C1 segment of cervical spinal cord (tissue), 14 donors: ENCODE measurements at places on chromosomes 6 and 20.

- no peak for DNase-seq
These were observed 86.2 kb downstream of the PLEKHG1 start for GRCh38 chr6:150685860-150686259.

DNA sequence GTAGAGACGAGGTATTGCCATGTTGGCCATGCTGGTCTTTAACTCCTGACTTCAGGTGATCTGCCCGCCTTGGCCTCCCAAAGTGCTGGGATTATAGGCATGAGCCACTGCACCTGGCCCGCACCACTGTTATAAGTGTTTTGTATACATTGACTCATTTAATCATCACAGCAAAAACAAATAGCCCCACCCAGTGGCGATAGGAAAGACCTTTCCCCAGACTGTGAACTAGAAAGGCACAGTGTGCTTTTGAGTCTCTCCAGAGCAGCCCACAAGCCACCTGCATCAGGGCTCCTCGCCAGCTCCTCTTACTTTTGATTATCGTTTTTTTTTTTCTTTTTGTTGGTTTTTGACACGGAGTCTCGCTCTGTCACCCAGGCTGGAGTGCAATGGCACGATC lies 27.9 kb upstream of the ZFP64 start:
- DNase-seq, result no peak

GRCh38 chr20:8671370-8671961 lies 397.4 kb upstream of the PLCB4 start:
- DNase-seq, result no peak

DNA sequence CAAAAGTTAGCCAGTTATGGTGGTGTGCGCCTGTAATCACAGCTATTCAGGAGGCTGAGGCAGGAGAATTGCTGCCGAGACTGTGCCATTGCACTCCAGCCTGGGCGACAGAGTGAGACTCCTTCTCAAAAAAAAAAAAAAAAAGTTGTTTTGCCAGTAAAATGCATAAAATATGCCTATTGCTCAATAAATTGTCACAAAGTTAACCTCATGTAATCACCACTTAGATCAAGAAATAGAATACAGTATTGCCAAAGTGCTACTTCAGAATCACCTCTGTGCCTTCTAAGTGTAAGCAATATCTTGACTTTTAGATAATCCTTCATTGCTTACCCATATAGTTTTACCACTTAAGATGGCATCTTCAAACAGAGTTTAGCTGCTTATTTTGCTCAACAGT lies 80.7 kb downstream of the TRMT11 start:
- DNase-seq, result no peak

DNA sequence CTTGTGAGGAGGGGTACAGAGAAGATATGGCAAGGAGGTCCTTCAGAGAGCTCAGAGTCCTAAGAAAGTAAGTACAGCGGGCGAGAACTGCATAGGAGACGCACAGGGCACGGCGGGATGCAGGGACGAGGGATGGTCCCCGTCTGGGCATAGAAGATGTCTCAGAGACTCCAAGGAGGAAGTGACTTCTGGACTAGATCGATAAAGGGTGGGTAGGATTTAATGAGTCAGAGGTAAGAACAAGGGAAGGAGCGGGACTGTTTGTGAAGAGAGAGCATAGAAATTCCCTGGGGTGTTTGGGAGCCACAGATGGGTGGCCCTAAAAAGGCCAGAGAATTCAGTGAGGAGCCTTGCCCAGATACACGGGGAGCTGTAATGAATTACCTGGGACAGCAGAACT lies 69.1 kb downstream of the FAM120B start:
- no peak for DNase-seq

DNA sequence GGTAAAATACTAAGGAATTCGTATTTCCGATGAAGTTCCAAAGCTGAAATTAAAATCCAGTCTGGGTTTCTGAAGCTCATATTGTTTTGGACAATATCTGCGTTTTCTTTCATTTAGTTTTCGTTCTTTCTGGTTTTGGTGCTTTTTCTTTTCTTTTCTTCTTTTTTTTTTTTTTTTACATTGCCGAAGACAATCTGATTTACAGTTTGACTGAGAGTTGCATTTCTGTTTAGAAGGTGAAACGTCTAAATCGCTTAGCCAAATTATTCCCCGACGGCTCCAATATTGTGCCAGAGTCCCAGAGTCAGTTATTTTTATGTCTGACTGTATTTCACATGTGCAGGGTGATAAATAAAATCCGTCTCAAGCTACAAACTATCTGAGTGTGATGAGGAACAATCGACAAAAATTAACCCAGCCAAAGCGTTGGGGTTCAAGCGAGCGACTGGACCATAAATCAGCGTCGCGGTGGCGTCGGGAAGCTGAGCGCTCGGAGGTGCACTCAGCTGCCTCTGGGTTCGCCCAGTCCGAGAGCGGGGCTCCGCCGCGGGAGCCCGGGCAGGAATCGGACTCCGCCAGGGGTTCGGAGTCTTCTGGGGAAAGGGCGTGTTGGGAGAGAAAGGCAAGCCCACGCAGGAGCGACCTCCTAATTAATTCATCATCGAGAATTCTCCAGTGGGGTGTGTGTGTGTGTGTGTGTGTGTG lies 8.2 kb upstream of the TBX18 start:
- no peak for DNase-seq

DNA sequence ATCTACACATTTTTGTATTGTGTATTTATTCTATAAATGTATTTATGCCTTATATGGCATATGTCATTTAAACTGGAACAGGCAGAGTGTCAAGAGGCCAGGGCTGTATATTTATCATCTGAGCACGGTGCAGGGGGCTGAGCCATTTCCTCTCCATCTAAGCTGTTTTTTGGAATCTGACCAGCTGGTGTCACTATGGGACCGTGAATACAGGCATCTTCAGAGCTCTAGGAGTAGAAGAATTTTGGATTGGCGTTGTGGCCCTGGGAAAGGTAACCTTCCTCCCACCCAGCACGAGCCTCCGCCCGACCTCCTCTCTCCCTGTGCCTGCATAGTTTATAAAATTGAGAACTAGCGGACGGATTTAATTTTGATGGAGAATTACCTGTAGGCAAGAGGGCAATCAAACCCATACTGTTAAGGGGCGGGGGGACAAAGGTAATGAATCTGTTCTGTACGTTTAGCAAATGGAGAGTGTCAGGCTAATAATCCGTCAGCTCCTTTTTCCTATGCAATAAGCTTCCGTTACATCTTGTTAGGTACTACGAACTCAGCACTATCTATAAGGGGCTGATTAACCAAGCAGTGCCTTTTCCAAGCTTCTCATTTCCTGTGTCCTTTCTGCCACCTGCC lies 29.0 kb upstream of the EEF1E1 start:
- DNase-seq, result no peak

- no peak for DNase-seq
These were observed 3.8 kb upstream of the IER3 start for GRCh38 chr6:30747902-30748769.

GRCh38 chr6:91240878-91241603 lies 654.2 kb upstream of the MAP3K7 start:
- no peak for DNase-seq

- no peak for DNase-seq
These were observed 176.6 kb downstream of the TSHZ2 start for GRCh38 chr20:53148771-53149147.

DNA sequence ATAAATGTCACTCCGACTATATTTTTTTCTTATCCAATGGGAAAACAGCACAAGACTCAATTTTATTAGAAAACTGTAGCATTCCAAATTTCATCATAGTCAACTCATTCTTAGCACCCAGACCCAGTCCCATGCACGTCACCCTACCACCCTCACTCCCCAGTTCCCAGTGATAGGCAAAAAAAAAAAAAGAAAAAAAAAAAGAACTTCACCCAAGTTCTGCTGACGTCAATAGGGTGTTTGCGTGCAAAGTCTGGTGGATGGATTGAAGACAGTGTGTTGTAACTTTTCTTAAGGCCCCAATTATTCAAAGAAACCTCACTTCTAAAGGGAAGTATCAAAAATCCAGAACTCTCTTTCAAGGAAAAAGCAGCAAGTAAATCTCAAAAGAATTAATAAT lies 213.9 kb upstream of the PRDM1 start:
- DNase-seq, result no peak

DNA sequence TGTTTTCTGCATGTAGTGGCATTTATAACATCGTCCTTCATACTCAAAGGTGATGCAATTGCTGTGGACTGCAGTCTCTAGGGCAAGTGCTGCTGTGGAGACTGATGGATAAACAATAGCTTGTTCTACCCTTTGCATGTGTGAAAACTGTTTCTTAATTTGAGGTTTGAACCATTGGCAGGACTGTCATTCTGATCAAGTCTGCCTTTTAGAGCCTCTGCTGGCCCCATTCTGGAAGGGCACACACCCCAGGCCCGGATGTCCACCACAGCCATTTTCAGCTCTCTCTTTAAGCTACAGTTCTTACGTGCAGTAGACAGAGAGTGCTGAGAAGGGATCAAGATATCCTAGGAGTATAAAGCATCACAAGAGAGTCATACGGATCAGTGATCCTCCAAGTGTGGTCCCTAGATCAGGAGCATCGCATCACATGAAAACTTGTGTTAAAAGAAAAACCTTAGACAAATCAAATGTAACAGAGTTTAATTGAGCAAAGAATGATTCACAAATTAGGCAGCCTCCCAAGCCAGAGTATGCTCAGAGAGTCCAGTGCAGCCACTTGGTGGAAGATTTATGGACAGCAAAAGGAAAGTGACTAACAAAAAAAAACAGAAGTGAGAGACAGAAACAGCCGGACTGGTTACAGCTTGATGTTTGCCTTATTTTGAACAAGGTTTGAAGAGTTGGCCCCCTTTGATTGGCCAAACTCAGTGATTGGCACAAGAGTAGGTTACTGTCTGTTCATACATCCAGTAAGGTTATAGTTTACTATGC lies 52.0 kb downstream of the FRK start:
- peak; percentile 12 for DNase-seq

DNA sequence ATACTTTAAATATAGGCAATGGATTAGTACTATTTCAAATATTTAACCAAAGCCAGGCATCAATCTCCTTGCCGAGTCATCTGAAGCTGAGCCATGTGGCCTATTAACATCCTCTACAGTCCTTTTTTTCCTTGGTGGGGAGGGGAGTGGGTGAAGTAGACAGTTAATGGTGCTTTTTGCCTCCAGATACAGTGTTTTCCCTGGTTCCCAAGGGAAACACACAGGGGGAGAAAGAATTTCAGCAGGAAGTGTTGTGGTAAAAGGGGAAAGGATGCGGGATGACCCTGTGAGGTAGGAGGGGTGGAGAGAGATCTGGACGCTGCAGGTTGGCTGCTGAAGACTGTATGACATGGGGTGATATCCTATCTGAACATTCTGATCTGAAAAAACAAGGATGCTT lies 9.6 kb downstream of the CLDN20 start:
- no peak for DNase-seq

DNA sequence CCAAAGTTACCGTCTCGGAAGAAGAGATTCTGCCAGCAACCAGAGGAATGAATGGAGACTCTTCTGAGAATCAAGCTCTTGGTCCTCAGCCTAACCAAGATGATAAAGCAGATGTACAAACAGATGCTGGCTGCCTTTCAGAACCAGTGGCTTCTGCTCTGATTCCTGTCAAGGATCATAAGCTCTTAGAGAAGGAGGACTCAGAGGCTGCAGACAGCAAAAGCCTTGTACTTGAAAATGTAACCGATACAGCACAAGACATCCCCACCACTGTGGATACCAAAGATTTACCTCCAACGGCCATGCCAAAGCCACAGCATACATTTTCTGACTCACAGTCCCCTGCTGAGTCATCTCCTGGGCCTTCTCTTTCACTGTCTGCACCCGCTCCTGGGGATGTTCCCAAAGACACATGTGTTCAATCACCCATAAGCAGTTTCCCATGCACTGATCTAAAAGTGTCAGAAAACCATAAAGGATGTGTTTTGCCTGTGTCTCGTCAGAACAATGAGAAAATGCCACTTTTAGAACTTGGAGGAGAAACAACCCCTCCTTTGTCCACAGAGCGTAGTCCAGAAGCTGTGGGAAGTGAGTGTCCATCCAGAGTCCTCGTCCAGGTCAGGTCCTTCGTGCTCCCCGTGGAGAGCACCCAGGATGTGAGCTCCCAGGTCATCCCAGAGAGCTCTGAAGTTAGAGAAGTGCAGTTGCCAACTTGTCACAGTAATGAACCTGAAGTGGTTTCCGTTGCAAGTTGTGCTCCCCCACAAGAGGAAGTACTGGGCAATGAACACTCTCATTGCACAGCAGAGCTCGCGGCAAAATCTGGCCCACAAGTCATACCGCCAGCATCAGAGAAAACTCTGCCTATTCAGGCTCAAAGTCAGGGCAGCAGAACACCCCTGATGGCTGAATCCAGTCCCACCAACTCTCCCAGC lies 109.6 kb downstream of the RTN4IP1 start:
- no peak for DNase-seq

GRCh38 chr6:44176762-44177509 lies 18.3 kb downstream of the CAPN11 start:
- no peak for DNase-seq

- DNase-seq, result no peak
These were observed 77.8 kb upstream of the HTR1E start for GRCh38 chr6:86859513-86859912.

GRCh38 chr6:14596410-14596809 lies 478.8 kb downstream of the CD83 start:
- no peak for DNase-seq

GRCh38 chr20:7714549-7714948 lies 225.7 kb downstream of the HAO1 start:
- DNase-seq, result no peak

- DNase-seq, result no peak
These were observed 61.3 kb downstream of the DST start for GRCh38 chr6:56581296-56581925.

GRCh38 chr6:3137057-3137777 lies 18.7 kb downstream of the BPHL start:
- DNase-seq, result no peak

GRCh38 chr6:170166511-170167122 lies 124.3 kb downstream of the DLL1 start:
- no peak for DNase-seq

- no peak for DNase-seq
These were observed 133.0 kb upstream of the ATXN1 start for GRCh38 chr6:16894301-16894700.

- no peak for DNase-seq
These were observed 98.0 kb downstream of the ANKRD6 start for GRCh38 chr6:89530982-89531381.

DNA sequence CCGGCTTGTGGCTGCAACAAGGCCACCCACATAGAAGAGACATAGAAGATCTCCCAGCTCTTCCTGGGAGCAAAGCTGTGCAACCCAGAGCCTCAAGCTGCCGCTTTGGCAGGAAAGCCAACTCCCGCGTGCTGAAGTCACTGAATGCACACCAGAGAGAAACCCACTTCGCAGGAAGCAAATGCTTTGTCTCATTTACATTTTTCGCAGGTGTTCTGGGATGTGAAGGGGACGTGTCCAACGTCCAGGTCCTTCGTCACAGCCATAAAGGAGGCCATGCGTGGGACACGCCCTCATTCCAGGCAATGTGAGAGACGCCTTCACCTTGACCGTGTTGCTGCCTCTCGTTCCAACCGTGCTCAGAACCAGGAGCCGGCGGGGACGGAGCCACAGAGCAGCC lies 24.4 kb downstream of the KCNQ2 start:
- no peak for DNase-seq

GRCh38 chr6:398558-399078 lies 7.1 kb downstream of the IRF4 start:
- DNase-seq, result no peak
